ENCODE measurements at places on chromosomes 5 and 9.
A peak's percentile ranks its signal among the peaks of the same experiment; 100 is the strongest.

GRCh38 chr9:123978981-123979380 is 32.6 kb upstream of the LHX2 start:
- no peak for DNase-seq

GRCh38 chr9:33517373-33517772 is 6.7 kb upstream of the ANKRD18B start:
- no peak for DNase-seq

DNA sequence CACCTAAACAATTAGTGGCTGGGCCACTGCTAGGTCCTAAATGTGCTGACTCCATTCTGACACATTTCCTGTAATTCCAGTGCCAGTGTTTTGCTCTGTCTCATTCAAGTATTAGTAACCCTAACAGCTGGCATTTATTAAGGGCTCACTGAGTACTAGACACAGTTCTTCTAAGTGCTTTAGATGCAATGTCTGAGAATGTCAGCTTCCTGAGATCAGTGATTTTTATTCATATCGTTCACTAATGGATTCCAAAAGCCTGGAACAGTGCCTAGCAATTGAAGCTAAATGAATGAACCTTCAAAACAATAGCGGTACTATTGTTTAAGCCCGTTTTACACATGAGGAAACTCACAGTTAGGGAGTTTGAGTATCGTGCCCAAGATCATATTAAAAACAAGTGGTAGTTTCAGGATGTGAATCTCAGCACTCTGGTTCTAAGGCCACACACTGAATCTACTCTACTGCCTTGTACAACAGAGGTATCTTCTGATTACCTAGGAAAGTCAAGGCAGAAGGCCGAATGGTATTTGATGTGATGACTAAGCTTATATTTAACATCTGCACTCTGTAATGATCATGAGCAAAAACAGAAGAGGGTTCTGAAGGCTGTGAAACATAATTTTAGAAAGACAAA is 304.0 kb downstream of the PJA2 start:
- DNase-seq, result peak; percentile 13

- DNase-seq, result no peak
These were observed 899 bp upstream of the SHC3 start for GRCh38 chr9:89179540-89179894.

DNA sequence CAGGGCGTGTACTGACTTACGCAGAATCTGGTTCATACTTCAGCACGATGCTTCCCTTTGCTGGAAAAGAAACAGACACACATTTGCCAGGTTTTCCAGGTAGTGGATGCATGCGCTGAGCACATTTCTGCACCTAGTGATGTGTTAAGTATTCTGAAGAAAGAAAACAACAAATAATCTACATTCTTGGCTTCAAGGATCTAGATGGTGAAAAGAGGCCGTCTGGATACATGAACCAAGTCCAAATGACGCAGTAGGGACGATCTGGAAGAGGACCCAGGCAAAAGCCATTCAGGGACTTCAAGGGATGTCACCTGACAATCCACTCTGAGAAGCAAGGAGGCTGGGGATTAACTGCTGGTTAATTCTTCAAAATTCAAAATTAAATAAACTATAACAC is 30.4 kb downstream of the NSUN2 start:
- DNase-seq, result no peak

DNA sequence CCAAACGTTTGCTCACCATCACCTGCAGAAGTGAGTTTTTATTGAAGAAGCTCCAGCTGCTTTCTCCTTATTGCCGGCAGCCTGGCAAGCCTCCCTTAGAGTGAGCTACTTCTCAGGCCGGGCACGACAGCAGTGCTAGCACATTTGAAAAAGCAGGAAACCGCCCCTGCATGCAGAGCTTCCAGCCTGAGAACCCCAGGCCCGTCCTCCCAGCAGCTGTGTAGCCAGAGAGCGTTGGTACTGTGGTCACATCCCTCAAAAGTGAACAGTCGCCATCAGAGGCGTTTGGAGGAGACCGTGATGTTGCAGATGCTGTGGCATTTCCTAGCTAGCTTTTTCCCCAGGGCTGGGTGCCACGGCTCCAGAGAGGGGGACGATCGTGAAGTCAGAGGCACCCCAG is 23.5 kb downstream of the SLC25A25 start:
- DNase-seq, result no peak

DNA sequence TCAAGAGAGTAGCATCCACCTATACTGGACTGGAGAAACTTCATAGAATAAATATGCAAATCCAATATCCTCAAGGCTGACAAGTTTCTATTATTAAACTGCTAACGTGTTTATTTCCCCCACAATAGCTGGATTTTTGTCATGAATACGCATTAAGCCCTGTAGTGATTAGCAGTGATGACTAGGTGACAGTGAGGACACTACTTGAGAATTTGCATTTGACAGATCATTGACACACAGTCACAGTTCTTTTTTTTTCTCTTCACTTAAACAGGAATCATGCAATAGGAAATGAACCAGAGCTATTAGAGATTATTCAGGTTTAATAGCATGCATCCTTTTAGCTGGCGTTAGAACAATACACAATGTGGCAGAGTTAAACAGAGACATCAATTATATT is 35.3 kb downstream of the MPDZ start:
- no peak for DNase-seq

All from heart right ventricle (tissue), 16 donors.